ENCODE measurements at places on chromosomes 6 and 20.

GRCh38 chr6:87907521-87907920 is 140.1 kb upstream of the SPACA1 start:
- peak; percentile 6 for DNase-seq

GRCh38 chr6:166439366-166440091 is 56.8 kb upstream of the MPC1 start:
- DNase-seq, result no peak

DNA sequence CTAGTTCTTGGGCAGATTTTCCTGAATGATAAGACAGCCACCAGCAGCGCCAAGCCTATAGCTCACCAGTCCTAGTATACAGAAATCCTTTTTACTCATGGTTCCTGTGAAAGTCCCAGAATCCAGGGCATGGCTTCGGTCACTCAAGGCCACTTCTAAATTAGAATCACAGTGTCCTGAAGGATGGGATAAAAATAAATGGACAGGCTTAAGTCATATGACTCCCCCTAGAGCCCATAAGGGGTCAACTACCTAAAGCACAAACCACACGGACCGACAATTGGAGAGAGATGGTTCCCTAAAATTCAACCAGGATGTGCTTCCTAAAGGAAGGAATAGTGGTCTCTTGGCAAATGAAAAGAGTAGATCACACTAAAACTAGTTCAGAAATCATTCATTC is 404.1 kb upstream of the PLCB4 start:
- no peak for DNase-seq

- DNase-seq, result peak; percentile 67
Observed at GRCh38 chr6:158536084-158536890, 23.6 kb upstream of the TMEM181 start.

DNA sequence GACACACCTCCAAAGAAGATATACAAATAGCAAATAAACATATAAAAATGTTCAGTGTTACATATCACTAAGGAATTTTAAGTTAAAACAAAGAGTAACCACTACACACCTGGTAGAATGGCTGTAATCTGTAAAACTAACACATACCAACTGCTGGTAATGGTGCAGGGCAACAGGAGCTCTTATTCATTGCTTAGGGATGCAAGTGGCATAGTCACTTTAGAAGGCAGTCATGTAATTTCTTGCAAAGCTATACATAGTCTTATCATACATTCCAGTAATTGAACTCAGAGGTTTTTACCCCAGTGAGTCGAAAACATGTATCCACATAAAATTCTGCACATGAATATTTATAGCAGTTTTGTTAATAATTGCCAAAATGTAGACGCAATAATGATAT is 906.8 kb upstream of the CITED2 start:
- no peak for DNase-seq
